PC-9 (cell line): ENCODE measurements at places on chromosomes 4 and X. TPM values are rescaled to one million over a fixed set of nuclear protein-coding genes. Genes with fewer than 3 reads are reported as not detected.
A peak's percentile ranks its signal among the peaks of the same experiment; 100 is the strongest.

CXorf49 gene
- not detected in 2 replicates for total RNA-seq

GRCh38 chrX:118126286-118126685 lies 9.7 kb upstream of the KLHL13 start:
- no peaks in the 10 kb centered on the region for H3K27me3 ChIP-seq
- no peak overlapping the region for H3K4me3 ChIP-seq
- no peaks in the 10 kb centered on the region for H3K4me1 ChIP-seq
- H3K27ac ChIP-seq = no peak overlapping the region

- no peaks in the 10 kb centered on the region for H3K36me3 ChIP-seq
- peak overlapping the region; percentile 81 for H3K27ac ChIP-seq
- peaks cover 18% of the 10 kb centered on the region for H3K4me1 ChIP-seq
- peak overlapping the region; percentile 13; the same call in 1 of the 2 replicates for H3K4me3 ChIP-seq
These were observed 24.2 kb upstream of the EPGN start for GRCh38 chr4:74284053-74284452.

DNA sequence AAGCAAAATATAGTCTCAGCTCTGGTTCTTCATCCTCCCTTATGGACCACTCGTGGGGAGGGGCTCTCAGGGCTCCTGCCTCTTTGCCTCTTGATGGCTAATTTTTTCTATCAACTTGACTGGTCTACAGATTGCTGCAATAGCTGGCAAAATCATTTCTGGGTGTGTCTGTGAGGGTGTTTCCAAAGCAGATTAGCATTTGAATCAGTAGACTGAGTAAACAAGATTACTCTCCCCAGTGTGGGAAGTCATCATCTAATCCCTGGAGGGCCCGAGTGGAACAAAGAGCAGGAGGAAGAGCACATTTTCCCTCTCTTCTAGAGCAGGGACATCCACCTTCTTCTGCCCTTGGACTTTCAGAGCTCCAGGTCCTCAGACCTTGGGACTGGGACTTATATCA lies 153.5 kb downstream of the STK32B start:
- no peaks in the 10 kb centered on the region for H3K27me3 ChIP-seq
- no peaks in the 10 kb centered on the region for H3K36me3 ChIP-seq
- no peak for DNase-seq

- no peak overlapping the region for H3K4me3 ChIP-seq
- no peaks in the 10 kb centered on the region for H3K4me1 ChIP-seq
- no peaks in the 10 kb centered on the region for H3K36me3 ChIP-seq
- no peaks in the 10 kb centered on the region for H3K27me3 ChIP-seq
- DNase-seq = no peak
These were observed 51.8 kb downstream of the TMPRSS11E start for GRCh38 chr4:68499021-68499420.

MTMR8 gene
- 0.58 and 1.9 TPM in 2 replicates for total RNA-seq

DNA sequence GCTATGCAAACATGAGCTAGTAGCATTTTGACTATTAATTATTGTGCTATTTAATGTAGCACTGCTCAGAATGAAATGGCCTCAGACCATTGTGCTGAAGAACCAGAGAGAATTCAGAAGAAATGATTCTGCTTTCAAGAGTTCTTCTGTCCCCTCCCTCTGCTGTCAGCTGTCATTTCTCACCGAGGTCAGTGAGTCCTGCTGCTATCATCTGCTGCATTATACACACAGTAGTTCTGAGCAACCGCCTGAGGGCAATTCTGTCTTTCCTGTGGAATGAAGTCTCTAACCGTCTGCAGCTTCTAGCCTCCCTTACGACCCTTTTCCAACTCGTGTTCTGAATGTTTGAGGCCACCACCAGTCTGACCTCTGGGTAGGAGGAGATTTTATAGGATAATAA lies 249.4 kb downstream of the HNRNPD start:
- no peaks in the 10 kb centered on the region for H3K4me1 ChIP-seq
- no peak overlapping the region for H3K4me3 ChIP-seq
- H3K27me3 ChIP-seq = no peaks in the 10 kb centered on the region
- H3K36me3 ChIP-seq = no peaks in the 10 kb centered on the region
- no peak for DNase-seq

DNA sequence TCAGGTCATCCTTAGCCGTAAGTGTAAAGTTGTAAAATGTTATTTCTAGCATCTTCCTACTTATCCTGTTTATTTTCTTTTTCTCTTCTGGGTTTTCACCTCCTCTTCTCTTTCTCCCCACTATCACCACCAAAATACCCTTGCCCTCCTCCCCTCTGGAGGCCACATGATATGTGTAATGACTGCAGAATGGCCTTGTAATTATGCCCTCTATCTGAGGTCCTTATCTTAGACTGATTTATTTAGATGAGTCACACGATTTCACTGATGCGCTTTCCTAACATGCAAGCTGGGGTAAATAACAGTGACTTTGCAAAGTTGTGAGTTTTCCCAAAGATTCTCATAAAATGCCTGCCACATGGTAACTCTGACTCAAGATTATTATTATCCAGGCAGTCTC lies 231.8 kb upstream of the GPRIN3 start:
- no peak overlapping the region for H3K4me3 ChIP-seq
- no peak overlapping the region for H3K27ac ChIP-seq
- no peaks in the 10 kb centered on the region for H3K36me3 ChIP-seq
- DNase-seq = no peak
- no peaks in the 10 kb centered on the region for H3K27me3 ChIP-seq

DNA sequence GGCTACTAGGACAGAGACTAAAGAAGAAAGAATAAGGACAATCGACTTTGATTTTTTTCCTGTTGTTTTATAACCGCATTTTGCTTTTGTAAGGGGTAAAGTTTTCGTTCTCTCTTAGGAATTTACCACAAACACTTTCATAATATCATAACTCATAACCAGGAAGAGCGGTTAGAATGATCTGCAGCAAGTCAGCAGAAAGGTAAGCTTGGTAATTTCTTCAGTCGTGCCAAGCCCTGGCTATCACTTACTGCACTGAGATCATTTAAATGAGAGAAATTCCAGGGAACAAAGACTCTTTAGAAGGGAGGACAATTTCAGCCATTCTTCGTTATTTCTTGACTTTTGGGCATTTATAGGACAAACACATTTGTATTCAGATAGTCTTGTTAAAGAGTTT lies 258.1 kb downstream of the UNC5C start:
- no peak overlapping the region for H3K4me3 ChIP-seq
- H3K27ac ChIP-seq = no peak overlapping the region
- no peaks in the 10 kb centered on the region for H3K36me3 ChIP-seq
- H3K4me1 ChIP-seq = peaks cover 18% of the 10 kb centered on the region

- H3K36me3 ChIP-seq = no peaks in the 10 kb centered on the region
- H3K27ac ChIP-seq = no peak overlapping the region
- H3K27me3 ChIP-seq = no peaks in the 10 kb centered on the region
- H3K4me1 ChIP-seq = no peaks in the 10 kb centered on the region
- no peak overlapping the region for H3K4me3 ChIP-seq
These were observed 813.0 kb upstream of the POU3F4 start for GRCh38 chrX:82695066-82695465.

DNA sequence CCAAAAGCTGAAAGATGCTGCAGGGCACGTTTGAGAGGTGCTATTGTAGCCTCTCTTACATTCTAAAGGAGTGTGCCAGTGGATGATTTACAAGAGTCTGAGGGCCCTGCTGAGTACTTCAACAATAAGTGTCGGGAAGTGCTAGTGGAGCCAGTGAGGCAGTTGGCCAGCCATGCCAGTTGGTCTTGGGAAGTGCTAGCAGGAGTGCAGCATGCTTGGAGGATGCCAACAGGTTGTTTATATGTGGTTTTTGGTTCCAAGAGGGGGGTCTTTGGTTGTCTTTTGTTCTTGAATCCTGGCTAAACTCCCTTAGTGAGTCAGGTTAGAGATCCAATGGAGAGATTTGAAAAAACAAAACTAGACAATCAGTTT lies 335.3 kb downstream of the PABPC4L start:
- no peaks in the 10 kb centered on the region for H3K36me3 ChIP-seq
- H3K4me3 ChIP-seq = no peak overlapping the region
- H3K4me1 ChIP-seq = no peaks in the 10 kb centered on the region
- H3K27me3 ChIP-seq = no peaks in the 10 kb centered on the region

DNA sequence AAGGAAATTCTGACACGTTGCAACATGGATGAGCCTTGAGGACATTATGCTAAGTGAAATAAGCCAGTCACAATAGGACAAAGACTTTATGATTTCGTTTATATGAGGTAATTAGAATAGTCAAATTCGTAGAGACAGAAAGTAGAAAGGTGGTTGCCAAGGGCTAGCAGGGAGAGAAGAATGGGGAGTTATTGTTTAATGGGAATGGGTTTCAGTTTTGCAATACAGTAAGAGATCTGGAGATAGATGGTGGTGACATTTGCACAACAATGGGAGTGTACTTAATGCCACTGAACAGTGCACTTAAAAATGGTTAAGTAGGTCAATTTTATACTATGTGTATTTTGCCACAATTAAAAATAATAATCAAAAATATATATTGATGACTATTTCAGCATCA lies 43.4 kb upstream of the TMEM154 start:
- no peaks in the 10 kb centered on the region for H3K4me1 ChIP-seq
- no peaks in the 10 kb centered on the region for H3K36me3 ChIP-seq
- no peaks in the 10 kb centered on the region for H3K27me3 ChIP-seq
- H3K4me3 ChIP-seq = no peak overlapping the region
- no peak overlapping the region for H3K27ac ChIP-seq

PSAPL1 gene
- total RNA-seq = 0.15 TPM in 2 replicates

DNA sequence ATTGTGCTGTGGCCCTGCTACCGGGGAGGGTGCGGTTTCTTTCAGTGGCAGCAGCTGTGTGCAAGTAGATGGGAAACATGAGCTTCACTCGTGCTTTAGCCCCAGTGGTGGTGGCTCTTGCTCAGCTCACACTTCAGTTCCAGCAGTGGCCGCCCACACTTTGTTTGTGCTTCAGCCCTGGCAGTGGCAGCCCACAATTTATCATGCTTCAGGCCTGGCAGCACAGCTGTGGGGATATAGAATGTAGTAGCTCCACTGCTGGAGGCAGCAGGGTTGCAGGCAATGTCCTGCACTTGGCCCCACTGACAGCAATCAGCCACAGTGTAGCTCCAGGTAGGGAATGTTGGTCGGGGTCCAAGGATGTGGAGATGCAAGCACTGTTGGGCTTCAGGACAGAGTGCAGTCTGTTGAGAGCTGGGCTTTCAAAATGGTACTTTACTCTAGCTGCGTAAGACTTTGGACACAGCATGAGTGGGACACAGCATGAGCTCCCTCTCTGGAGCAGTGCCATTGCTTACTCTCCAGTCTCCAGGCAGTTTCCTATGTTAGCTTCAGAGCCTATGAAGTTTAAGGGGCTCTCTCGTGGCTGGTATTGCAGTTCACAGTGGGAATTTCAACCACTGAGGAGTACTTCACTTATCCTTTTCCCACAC lies 413.1 kb downstream of the PDGFC start:
- no peak overlapping the region for H3K27ac ChIP-seq
- no peak for DNase-seq
- no peaks in the 10 kb centered on the region for H3K36me3 ChIP-seq
- no peak overlapping the region for H3K4me3 ChIP-seq

FGB gene
- not detected in 2 replicates for total RNA-seq

DNA sequence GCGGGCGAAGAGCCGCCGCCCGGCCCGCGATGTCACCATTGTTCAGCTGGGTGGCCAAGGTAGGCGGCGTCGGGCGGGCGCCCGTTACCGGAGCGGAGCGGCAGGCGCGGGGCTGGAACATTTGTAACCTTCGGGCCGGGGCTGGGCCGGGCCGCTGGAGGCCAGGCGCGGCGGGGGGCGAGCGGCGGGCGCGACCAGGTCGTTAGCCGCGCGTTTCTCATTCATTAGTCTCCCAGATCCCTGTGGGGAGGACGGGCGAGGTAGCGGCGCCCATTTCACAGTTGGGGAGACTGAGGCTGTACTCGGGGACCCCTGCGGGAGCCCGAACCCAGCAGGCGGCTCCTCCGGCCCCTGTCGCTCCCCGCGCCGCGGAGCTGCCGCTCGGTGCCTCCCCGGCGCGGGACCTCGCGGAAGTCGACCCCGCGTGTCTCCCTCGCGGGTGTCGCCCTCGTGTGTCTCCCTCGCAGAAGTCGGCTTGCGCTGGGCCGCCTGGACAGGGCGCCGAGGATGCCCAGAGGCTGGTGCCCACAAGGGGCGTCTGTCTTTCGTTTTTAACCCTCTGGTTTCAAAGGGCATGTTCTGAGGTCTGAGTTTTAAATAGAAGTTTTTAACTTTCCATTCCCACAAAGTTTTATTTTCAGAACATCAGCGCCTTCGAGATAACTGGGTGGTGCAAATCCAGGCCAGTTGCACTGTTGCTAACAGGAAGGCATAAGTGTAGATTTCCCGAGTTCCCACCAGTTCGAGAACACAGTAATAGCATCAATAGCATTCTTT lies 17.5 kb downstream of the PTTG2 start:
- peak overlapping the region; percentile 64 for H3K4me3 ChIP-seq
- no peaks in the 10 kb centered on the region for H3K36me3 ChIP-seq
- H3K27me3 ChIP-seq = no peaks in the 10 kb centered on the region
- H3K4me1 ChIP-seq = peaks cover 46% of the 10 kb centered on the region
- DNase-seq = peak; percentile 49

COL4A6 gene
- 13.6 and 15.5 TPM in 2 replicates for total RNA-seq

DNA sequence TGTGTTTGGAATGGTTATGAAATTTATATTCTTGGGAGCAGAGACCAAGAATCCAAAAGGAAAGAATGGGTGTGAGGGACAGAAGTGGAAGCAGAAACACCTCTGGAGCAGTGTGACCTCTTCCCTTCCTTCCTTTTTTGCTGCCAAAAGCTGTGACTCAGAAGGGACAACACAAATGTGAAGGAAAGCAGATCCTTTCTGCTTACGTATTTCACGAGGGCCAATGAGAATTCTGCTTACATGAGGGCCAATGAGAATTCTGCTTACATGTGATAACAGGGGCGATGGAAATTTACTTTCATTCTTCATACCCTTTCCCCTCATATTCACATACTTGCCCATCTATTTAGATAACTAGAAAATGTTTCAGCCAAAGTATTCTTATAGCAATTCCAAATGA lies 404.6 kb downstream of the PRDM5 start:
- DNase-seq = peak; percentile 55
- H3K4me1 ChIP-seq = no peaks in the 10 kb centered on the region
- peak overlapping the region; percentile 44; the same call in 1 of the 2 replicates for H3K4me3 ChIP-seq
- no peaks in the 10 kb centered on the region for H3K36me3 ChIP-seq
- no peak overlapping the region for H3K27ac ChIP-seq
- no peaks in the 10 kb centered on the region for H3K27me3 ChIP-seq

HEPH gene
- total RNA-seq = not detected in 2 replicates
